Type B pancreatic cell (in vitro differentiated cells): ENCODE measurements at places on chromosomes 12 and 14. TPM values are rescaled to one million over a fixed set of nuclear protein-coding genes. Genes with fewer than 3 reads are reported as not detected.

The AGAP2 gene
- 0.33 and 4.1 TPM in 2 replicates for total RNA-seq

The SLC6A15 gene
- total RNA-seq, result 1.4 and 14.8 TPM in 2 replicates

The TTC6 gene
- 3.0 and 4.6 TPM in 2 replicates for total RNA-seq

The IRAK3 gene
- total RNA-seq, result 0.21 and 0.34 TPM in 2 replicates

The TMEM132D gene
- 1.8 and 1.9 TPM in 2 replicates for total RNA-seq

The TAS2R10 gene
- total RNA-seq, result 0.36 and 1.7 TPM in 2 replicates

The CRIP2 gene
- 11.2 and 20.3 TPM in 2 replicates for total RNA-seq

The SCYL2 gene
- 53.9 and 61.3 TPM in 2 replicates for total RNA-seq

The ARMH4 gene
- 7.5 and 22.0 TPM in 2 replicates for total RNA-seq

- H3K27me3 ChIP-seq, result no peaks in the 10 kb centered on the region
- H3K27ac ChIP-seq, result no peak overlapping the region
- H3K4me3 ChIP-seq, result no peak overlapping the region
- DNase-seq, result no peak
Observed at GRCh38 chr14:20555845-20556244, 5.0 kb downstream of the RNASE9 start.

DNA sequence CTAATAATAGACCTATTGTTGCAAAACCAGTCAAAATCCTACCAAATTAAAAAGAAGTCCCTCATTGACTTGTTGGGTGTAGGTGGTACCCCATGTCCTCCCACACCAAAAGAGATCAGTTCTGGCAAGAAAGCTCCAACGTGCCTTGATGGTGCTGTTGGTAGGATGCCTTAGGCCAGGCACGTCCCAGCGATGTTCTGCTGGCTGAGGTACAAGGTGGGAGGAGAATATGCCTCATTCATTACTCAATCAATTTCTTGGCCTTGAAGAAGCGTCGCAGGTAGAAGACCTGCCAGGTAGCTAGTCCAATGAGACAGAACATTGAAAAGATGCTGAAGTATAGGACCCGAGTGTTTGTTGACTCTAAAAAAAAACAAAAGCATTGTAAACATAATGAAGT, 7.8 kb upstream of the NEK9 start:
- H3K27me3 ChIP-seq, result no peaks in the 10 kb centered on the region
- no peak for DNase-seq
- H3K27ac ChIP-seq, result peak overlapping the region; percentile 3
- H3K36me3 ChIP-seq, result peaks cover 40% of the 10 kb centered on the region

DNA sequence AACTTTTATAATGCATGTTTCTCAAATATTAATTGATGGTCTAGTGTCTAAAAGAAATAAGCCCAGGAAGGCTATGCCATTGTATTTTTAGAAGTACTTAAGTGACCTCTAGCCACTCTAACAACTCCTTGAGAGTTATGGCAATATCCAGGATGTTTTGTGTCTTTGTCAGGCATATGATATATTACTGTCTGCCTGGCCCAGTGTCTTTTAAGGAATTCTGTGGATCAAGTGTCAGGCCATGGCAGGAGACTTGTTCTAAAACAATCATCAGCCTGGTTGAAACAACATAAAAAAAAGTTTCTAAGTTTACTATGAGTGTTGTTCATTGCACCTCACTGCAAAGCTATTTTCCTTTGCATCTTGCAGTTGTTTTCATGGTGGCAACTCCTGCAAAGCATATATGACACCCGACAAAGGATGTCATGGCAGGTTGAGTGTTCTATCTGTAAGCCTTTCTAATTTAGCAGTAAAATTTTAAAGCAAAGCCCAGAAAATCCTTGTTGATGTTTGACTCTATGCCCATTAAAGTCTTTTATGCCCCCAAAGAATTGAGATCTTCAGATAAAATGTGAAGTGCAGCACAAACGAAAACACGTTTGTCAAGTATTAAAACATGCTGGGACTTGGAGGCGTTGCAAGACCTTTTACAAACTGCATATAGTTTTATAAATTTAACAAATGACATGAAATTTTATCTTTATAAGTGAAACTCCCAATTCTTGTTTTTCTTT, 89.5 kb upstream of the SLC38A2 start:
- H3K4me1 ChIP-seq, result peaks cover 32% of the 10 kb centered on the region
- no peak for DNase-seq
- peak overlapping the region; percentile 21 for H3K4me3 ChIP-seq
- H3K27me3 ChIP-seq, result no peaks in the 10 kb centered on the region
- peak overlapping the region; percentile 74 for H3K27ac ChIP-seq
- H3K36me3 ChIP-seq, result no peaks in the 10 kb centered on the region

GRCh38 chr14:33717866-33718265, 233.0 kb downstream of the EGLN3 start:
- H3K4me1 ChIP-seq, result no peaks in the 10 kb centered on the region
- H3K4me3 ChIP-seq, result no peak overlapping the region
- no peak for DNase-seq
- no peak overlapping the region for H3K27ac ChIP-seq

GRCh38 chr12:7433276-7433822, 10.6 kb downstream of the CD163L1 start:
- no peak overlapping the region for H3K4me3 ChIP-seq
- H3K36me3 ChIP-seq, result no peaks in the 10 kb centered on the region
- no peak overlapping the region for H3K27ac ChIP-seq
- H3K27me3 ChIP-seq, result peaks cover 21% of the 10 kb centered on the region
- no peaks in the 10 kb centered on the region for H3K4me1 ChIP-seq

GRCh38 chr14:93100570-93100969, 15.2 kb downstream of the ITPK1 start:
- no peak overlapping the region for H3K4me3 ChIP-seq
- no peaks in the 10 kb centered on the region for H3K36me3 ChIP-seq
- peaks cover 15% of the 10 kb centered on the region for H3K4me1 ChIP-seq
- H3K27me3 ChIP-seq, result no peaks in the 10 kb centered on the region
- H3K27ac ChIP-seq, result no peak overlapping the region

GRCh38 chr12:57993834-57994233, 52.5 kb downstream of the ATP23 start:
- peaks cover 5% of the 10 kb centered on the region for H3K4me1 ChIP-seq
- DNase-seq, result no peak
- no peak overlapping the region for H3K4me3 ChIP-seq
- H3K36me3 ChIP-seq, result no peaks in the 10 kb centered on the region
- H3K27ac ChIP-seq, result no peak overlapping the region
- no peaks in the 10 kb centered on the region for H3K27me3 ChIP-seq

GRCh38 chr14:86491743-86492142, 961.8 kb downstream of the FLRT2 start:
- no peak overlapping the region for H3K27ac ChIP-seq
- H3K4me1 ChIP-seq, result peaks cover 10% of the 10 kb centered on the region
- H3K36me3 ChIP-seq, result no peaks in the 10 kb centered on the region
- DNase-seq, result no peak
- peaks cover 6% of the 10 kb centered on the region for H3K27me3 ChIP-seq
- H3K4me3 ChIP-seq, result no peak overlapping the region

GRCh38 chr14:100106250-100107112, 41.3 kb downstream of the EVL start:
- H3K27me3 ChIP-seq, result no peaks in the 10 kb centered on the region
- peaks cover 32% of the 10 kb centered on the region for H3K4me1 ChIP-seq
- no peak for DNase-seq
- H3K36me3 ChIP-seq, result peaks cover 8% of the 10 kb centered on the region
- no peak overlapping the region for H3K27ac ChIP-seq
- no peak overlapping the region for H3K4me3 ChIP-seq

GRCh38 chr12:84842406-84843013, 70.1 kb downstream of the SLC6A15 start:
- H3K4me3 ChIP-seq, result no peak overlapping the region
- H3K36me3 ChIP-seq, result no peaks in the 10 kb centered on the region
- H3K4me1 ChIP-seq, result no peaks in the 10 kb centered on the region
- DNase-seq, result no peak

DNA sequence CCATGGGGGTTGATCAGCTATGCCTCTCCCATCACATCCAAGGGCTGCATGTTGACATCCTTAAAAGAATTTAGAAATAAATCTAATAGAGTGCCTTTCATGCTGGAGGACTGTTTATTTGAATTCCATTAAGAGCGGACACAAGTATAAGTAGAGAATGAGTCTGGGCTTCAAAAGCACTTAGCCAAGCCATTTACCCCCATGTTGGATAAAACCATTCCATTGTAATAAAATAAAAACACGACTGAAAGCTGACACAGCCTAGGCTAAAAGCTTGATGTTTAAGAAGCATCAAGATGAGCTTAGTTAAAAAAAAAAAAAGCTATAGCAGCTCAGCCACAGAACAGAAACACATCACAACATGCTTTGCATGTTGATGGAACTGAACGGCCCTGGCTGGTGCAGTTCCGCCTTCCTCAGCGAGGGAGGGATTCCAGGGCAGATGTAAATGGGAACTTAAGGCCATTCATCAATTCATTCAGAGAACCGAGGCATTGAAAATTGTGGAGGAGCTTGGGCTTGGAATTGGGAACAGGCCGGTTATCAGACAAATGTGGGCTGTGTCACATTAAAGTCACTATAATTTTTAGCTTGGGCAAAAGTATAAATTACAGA, 41.2 kb downstream of the TMEM132D start:
- DNase-seq, result no peak
- H3K36me3 ChIP-seq, result no peaks in the 10 kb centered on the region
- H3K27me3 ChIP-seq, result peaks cover 27% of the 10 kb centered on the region
- no peak overlapping the region for H3K27ac ChIP-seq
- no peaks in the 10 kb centered on the region for H3K4me1 ChIP-seq

GRCh38 chr14:75888945-75889344, 92.8 kb downstream of the TGFB3 start:
- H3K27me3 ChIP-seq, result no peaks in the 10 kb centered on the region
- no peak overlapping the region for H3K4me3 ChIP-seq
- H3K4me1 ChIP-seq, result peaks cover 18% of the 10 kb centered on the region
- H3K27ac ChIP-seq, result no peak overlapping the region

- no peaks in the 10 kb centered on the region for H3K36me3 ChIP-seq
- peaks cover 40% of the 10 kb centered on the region for H3K4me1 ChIP-seq
- peak overlapping the region; percentile 73 for H3K4me3 ChIP-seq
- peaks cover 5% of the 10 kb centered on the region for H3K27me3 ChIP-seq
Observed at GRCh38 chr12:51855586-51856428, 7.3 kb upstream of the FIGNL2 start.

GRCh38 chr12:89862511-89863445, 154.1 kb upstream of the ATP2B1 start:
- no peak overlapping the region for H3K27ac ChIP-seq
- peaks cover 26% of the 10 kb centered on the region for H3K4me1 ChIP-seq
- H3K4me3 ChIP-seq, result no peak overlapping the region
- DNase-seq, result no peak

- H3K27me3 ChIP-seq, result no peaks in the 10 kb centered on the region
- no peaks in the 10 kb centered on the region for H3K36me3 ChIP-seq
- H3K27ac ChIP-seq, result no peak overlapping the region
- peaks cover 3% of the 10 kb centered on the region for H3K4me1 ChIP-seq
Observed at GRCh38 chr12:77354766-77355362, 289.5 kb upstream of the E2F7 start.

- no peak for DNase-seq
- no peak overlapping the region for H3K4me3 ChIP-seq
- H3K4me1 ChIP-seq, result peaks cover 6% of the 10 kb centered on the region
- no peaks in the 10 kb centered on the region for H3K36me3 ChIP-seq
Observed at GRCh38 chr12:90254796-90255195, 546.2 kb upstream of the ATP2B1 start.

DNA sequence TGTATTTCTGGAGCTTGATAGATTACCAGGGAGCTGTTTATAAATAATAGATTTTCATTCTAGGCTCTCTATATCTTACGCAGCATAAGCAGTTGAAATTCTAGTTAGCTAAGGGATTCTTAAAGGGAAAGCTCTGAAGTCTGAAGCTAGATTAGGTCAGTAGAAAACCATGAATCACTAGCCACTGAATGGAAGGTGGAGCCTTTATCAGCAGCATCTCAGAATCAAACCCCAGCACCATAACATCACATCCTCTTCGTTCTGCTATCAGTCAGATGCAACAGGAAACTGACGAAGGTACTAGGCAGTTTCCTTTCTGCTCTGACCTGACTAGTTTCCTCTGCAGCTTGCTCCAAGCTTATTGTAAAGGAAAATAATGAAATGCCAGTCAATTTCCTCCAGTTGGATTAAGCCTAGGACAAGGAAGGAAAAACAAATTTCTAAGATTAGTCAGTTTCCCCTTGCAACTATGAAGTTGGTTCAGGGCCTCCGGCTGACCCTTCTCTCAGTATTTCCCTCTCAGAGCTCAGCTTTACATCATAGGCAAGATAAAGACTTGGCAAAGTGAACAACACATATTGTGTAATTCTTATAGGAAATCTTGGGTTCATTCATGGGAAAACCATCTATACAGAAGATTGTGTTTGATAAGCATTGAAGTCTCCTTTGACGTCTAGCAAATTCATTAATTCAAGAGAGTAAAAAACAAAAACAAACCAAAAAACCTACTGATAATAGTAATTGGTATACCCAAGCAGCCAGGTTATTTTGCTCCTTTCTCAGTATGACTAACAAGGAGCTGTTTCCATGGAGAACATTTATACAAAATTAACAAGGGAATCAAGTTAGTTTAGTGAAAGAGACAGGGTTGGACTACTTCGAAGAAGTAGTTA, 43.4 kb upstream of the CFAP54 start:
- no peak for DNase-seq
- H3K27ac ChIP-seq, result peak overlapping the region; percentile 43
- H3K36me3 ChIP-seq, result no peaks in the 10 kb centered on the region
- H3K4me3 ChIP-seq, result no peak overlapping the region

- H3K4me1 ChIP-seq, result no peaks in the 10 kb centered on the region
- no peak overlapping the region for H3K4me3 ChIP-seq
- H3K27me3 ChIP-seq, result no peaks in the 10 kb centered on the region
Observed at GRCh38 chr14:79534703-79535353, 676.5 kb downstream of the DIO2 start.

GRCh38 chr12:6091786-6092566, 32.5 kb downstream of the VWF start:
- peaks cover 13% of the 10 kb centered on the region for H3K4me1 ChIP-seq
- no peak for DNase-seq
- no peak overlapping the region for H3K27ac ChIP-seq
- H3K27me3 ChIP-seq, result peaks cover 5% of the 10 kb centered on the region
- no peak overlapping the region for H3K4me3 ChIP-seq

- no peak for DNase-seq
- peaks cover 4% of the 10 kb centered on the region for H3K27me3 ChIP-seq
- H3K4me3 ChIP-seq, result peak overlapping the region; percentile 78
Observed at GRCh38 chr14:74952697-74953484, 2.5 kb downstream of the PGF start.

GRCh38 chr14:74459976-74460375, 33.1 kb downstream of the NPC2 start:
- DNase-seq, result no peak
- no peaks in the 10 kb centered on the region for H3K36me3 ChIP-seq
- H3K27me3 ChIP-seq, result no peaks in the 10 kb centered on the region

DNA sequence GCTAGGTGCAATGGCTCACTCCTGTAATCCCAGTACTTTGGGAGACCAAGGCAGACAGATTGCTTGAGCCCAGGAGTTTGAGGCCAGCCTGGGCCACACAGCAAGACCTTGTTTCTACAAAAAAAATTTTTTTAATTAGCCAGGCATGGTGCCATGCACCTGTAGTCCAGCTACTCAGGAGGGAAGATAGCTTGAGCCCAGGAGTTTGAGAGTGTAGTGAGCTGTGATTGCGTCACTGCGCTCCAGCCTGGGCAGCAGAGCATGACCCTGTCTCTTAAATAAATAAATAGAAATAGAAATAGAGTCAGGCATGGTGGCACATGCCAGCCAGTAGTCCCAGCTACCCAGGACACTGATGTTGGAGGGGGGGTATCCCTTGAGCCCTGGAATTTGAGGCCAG, 36.7 kb upstream of the CLIP1 start:
- H3K27ac ChIP-seq, result no peak overlapping the region
- no peak for DNase-seq
- no peaks in the 10 kb centered on the region for H3K27me3 ChIP-seq
- no peaks in the 10 kb centered on the region for H3K36me3 ChIP-seq
- no peak overlapping the region for H3K4me3 ChIP-seq
- peaks cover 4% of the 10 kb centered on the region for H3K4me1 ChIP-seq

GRCh38 chr12:131834798-131835615, 6.8 kb downstream of the MMP17 start:
- H3K4me1 ChIP-seq, result peaks cover 5% of the 10 kb centered on the region
- H3K27ac ChIP-seq, result peak overlapping the region; percentile 53
